ENCODE measurements at places on chromosomes 16 and 17.

- DNase-seq, result no peak
These were observed 125.2 kb downstream of the USP31 start for GRCh38 chr16:23024044-23024443.

GRCh38 chr17:61689610-61690180 is 98.7 kb upstream of the NACA2 start:
- peak; percentile 3 for DNase-seq

GRCh38 chr17:37118366-37119137 is 169.8 kb downstream of the AATF start:
- no peak for DNase-seq

DNA sequence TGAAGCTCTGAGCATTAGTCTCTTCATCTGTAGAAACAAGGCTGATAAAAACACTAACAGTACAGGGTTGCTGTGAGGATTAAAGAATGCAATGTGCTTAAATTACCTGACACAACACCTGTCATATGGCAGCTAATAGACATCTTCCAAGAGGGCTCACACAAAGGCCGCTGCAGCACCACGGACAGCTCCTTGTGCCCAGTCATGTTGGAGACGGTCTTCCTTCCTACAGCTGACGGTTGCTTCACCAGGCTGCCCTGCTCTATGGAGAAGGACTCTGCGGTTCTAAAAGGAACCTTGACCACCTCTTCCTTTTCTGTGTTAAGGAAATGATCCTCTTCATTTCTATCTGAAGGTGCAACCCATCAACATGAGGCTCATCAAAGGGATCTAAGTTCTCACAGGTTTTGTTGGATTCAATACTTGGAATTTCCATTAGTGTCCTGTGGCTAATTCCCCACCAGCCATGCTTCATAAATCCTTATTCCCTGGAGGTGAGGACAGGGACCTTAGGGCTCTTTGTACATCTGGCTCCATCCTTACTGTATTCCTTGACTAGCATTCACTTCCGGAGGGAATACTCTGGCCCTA is 138.9 kb upstream of the CES5A start:
- DNase-seq, result no peak

GRCh38 chr16:71296584-71297340 is 7.6 kb upstream of the CMTR2 start:
- DNase-seq, result no peak
